ENCODE measurements at places on chromosomes 5 and 9.
A peak's percentile ranks its signal among the peaks of the same experiment; 100 is the strongest.

DNA sequence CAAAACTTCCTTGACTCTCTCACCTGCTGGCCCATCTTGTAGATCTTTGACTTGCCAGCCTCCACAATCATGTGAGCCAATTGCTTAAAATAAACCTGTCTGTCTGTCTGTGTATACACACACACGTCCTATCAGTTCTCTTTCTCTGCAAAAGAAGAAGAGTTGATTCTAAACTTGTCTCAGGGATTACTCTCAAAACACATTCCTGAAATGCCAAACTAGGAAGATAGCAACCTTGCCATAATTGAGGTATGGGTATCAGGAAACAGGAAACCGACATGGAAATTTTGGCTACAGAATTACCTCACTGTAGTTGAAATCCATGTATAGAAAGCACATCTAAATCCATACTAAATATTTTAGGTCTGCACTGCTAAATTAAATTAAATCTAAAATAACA, 483.4 kb downstream of the PLK2 start:
- DNase-seq, result no peak

- DNase-seq, result no peak
Measured at GRCh38 chr5:74113927-74114326, 487.9 kb downstream of the ARHGEF28 start.

GRCh38 chr9:108751369-108751768, 104.4 kb downstream of the ACTL7B start:
- DNase-seq, result no peak

GRCh38 chr5:168934169-168934568, 355.0 kb upstream of the PANK3 start:
- DNase-seq, result no peak

DNA sequence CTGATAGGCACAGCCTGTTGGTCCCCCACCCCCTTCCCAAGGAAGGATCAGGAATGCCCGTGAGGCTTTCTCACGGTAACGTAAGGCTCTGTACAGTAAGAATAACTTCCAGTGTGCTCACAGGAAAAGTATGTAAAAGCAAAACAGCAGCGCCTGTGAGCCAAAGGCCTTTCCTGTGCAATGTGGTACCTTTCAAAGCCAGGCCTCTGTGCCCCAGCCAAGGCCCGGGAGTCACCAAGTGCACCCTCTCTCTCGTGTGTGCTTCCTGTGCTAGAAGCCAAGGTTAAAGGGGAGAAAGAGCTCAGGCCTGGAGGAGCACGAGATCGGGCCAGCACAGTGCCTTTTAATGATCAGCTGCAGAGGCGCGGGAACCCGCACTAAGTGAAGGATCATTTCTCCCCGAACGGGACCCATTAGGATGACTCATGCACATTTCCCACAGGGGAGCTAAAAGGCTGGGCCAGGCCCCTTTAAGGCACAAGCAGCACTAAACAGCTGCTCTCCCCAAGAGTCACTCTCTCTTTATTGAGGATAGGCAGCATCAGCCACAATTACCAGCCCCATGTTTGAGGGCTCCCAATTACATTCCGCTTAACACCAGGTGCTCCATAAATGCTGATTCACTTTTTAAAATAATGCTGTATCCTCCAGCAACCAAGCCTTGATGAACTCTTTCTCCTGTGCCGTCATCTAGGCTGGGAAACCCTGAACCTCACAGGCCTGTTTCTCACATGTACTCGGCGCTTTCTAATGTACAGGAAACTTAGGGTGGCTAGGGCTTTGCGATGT, 42.8 kb downstream of the SHB start:
- peak; percentile 94 for DNase-seq

- DNase-seq, result peak; percentile 24
Measured at GRCh38 chr5:135565725-135566421, 12.9 kb downstream of the CXCL14 start.

GRCh38 chr5:124661317-124662141, 84.9 kb downstream of the ZNF608 start:
- DNase-seq, result peak; percentile 8

DNA sequence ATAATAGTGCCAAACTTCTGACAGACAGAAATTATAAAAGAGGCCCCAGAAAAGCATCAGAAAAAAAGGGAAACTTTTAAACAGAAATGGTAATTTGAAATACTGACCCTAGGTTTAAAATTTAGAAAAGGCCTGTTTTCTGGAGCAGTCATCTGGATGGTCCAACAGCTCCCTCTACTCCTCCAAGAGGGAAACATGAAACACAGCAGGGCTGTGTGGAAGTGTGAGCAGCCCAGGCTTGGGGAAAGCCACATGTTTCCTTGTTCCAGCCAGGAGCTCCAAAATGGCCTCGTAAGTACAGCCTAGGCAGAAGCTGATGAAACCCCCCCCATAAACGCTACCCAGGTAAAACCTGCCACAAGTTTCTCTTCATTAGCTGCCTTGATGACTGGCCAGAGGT, 499.3 kb upstream of the ADAMTS16 start:
- no peak for DNase-seq

GRCh38 chr9:98173181-98173580, 19.3 kb downstream of the CORO2A start:
- DNase-seq, result no peak

GRCh38 chr5:2914022-2914661, 162.7 kb upstream of the IRX2 start:
- no peak for DNase-seq

GRCh38 chr5:68177676-68178075, 37.9 kb upstream of the PIK3R1 start:
- DNase-seq, result no peak

GRCh38 chr9:113573046-113573958, 109.8 kb downstream of the RGS3 start:
- DNase-seq, result no peak

DNA sequence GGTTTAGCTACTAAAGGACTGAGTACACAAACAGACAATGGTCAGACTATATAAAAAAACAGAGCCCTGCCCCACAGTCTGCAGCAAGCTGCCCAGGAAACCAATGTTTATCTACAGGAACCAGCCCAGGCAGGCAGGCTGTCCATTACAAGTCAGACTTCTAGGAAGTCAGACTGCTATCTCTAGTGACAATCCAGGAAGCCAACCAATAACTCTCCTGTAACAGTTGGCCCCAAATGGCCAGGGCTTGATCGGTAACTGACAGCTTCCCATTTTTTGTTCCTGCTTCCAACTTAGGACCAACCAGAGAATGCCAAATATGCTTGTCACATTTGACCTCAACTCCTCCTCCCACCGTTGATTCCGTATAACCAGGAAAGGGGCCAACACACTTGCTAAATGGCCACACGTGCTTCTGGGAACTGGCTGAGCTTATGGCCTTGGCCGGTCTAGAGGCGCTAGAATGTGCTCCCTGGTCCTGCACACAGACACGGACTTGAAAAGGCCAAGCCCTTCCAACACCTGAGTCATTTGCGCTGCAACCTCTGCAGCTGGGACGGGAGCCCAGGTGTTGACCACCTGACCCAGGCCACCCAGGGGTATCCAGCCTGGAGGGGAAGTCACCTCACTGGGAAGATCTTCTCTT, 79.6 kb upstream of the CDK20 start:
- DNase-seq, result no peak

DNA sequence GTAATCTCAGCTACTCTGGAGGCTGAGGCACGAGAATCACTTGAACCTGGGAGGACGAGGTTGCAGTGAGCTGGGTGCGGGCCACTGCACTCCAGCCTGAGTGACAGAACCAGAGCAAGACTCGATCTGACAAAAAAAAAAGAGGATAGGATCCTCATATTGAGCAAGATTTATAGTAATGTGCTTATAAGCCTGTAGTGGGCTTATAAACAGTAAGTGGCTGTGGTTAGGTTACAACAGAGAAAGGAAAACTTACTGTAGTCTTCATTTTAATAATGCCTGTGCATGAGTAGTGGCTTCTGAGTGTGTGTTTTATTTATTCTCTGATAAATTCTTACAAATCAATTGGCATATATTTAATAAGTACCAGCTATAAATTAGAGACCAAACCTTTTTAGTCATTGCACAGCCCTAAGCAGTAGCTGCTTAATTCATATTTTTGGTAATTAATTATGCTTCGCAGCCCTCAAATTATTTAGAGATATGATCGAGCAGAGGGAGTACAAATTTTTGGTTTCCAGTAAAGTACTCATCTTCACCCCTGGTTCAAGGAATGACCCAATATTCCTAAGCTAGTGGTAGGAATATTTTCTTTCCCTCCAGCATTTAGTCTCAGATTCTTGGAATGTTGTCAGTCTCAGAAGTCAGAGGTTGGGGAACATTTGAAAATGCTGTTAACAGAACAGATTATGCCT, 73.8 kb upstream of the KLF9 start:
- DNase-seq, result no peak

GRCh38 chr9:111985315-111985714, 88.7 kb downstream of the UGCG start:
- DNase-seq, result no peak

- no peak for DNase-seq
Measured at GRCh38 chr5:472076-472655, 29.2 kb downstream of the EXOC3 start.

DNA sequence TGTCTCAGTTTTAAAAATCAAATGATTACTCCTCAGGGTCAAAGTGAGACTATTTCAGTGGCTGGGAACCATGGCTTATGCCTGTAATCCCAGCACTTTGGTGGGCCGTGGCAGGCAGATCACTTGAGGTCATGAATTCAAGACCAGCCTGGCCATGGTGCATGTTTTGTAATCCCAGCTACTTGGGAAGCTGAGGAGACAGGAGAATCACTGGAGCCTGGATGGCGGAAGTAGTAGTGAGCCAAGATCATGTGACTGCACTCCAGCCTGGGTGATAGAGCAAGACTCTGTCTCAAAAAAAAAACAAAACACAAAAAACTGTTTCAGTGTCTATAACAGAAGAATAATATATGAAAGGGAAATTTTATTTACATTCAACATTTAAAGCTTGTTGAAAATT, 182.9 kb downstream of the ARHGEF28 start:
- no peak for DNase-seq

DNA sequence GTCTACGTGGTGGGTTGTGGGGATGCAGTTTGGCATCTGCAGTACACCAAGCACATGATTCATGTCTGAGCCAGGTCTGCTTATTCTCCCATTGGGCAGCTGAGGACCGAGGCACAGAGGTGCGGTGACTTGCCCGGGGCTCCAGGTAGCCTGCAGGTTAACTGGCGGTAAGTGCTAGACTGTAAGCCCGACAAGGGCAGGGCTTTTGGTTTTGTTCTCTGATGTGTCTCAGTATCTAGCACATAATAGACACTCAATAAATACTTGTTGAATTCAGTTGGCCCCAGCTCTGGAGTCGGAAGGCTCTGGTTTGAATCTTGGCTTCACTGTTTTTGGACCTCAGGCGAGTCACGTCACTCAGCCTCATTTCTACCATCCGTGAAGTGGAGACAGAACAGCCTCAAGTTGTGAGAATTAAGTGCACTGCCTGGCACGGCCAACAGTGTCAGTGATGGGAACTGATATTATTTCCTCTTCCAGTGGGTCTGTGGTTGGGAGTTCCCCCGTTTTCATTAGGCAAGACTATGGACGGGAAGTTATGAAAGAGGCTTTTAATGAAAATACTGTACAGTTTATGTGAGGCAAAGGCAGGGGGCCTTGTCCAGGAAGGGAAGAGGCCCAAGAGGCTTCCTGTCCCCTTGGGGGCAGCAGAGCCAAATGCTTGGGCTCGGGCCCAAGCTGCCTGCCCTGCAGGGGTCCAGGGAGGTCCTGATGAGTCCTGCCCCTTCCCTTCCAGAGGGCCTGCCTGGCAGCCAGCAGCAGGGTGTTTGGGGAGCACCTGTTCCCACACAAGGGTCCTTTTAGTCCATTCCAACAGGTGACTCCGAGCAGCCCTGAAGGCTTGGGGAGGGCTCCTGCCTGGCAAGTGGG, 3.3 kb downstream of the PRELID1 start:
- DNase-seq, result no peak

DNA sequence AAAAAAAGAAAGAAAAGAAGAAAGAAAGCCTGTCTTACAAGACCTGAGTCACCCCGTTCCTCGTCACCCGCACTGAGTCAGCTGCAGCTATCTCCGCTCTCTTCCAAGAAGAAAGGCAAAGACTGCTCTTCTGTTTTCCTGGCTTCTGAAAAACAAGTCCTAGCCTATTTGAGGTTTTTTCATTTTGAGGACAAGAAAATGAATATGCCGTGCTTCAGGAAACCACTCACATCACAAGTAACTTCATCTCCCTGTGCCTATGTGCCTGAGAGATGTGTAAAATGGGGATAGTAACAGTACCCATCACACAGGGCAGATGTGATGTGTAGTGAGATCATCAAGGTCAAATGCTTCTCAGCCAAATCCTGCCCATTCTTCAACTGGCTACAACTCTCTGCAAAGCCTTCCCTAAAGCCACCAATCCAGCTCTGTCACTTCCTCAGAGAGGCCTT, 78.4 kb downstream of the GLDC start:
- no peak for DNase-seq

GRCh38 chr5:93272108-93272507, 308.9 kb downstream of the NR2F1-AS1 start:
- no peak for DNase-seq

GRCh38 chr5:91177639-91178038, 205.5 kb downstream of the ARRDC3 start:
- DNase-seq, result no peak

DNA sequence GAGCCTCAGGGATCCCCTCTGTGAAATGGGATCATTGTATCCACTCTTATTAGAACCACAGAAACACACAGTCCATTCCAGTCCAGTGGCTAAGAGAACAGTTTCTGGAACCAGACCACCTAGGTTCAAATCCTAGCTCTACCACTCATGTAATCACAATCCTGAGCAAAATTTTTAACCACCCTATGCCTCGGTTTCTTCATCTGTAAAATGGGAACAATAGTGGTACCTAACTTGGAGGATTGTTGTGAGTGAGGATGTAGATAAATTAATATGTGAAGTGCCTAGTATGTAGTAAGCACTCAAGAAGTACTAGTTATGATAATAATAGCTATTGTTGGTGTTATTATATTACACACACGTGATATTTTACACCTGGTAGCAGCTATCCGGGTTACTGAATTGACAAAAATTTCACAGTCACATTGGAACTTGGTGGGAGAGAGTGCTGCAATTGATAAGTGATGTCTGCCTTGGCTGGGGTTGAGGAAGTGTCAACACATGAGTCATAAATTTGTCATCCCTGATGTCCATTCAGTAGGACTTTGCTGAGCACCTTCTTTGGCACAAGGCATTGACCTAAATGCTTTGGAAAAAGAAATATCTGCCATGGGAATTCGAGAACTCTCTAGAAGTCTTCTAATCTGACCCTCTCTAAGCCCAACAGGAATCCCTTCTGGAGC, 68.4 kb downstream of the COL27A1 start:
- DNase-seq, result no peak

GRCh38 chr9:92170848-92171247, 55.6 kb upstream of the SPTLC1 start:
- DNase-seq, result no peak
